Kidney epithelial cell (primary cell): ENCODE measurements at places on chromosomes 3 and 15. TPM values are rescaled to one million over a fixed set of nuclear protein-coding genes. Genes with fewer than 3 reads are reported as not detected.

The MCTP2 gene
- total RNA-seq: 6.3 and 7.7 TPM in 2 replicates

The RNU5B-1 gene
- total RNA-seq: not detected in 2 replicates

The UACA gene
- total RNA-seq: 9.4 and 10.7 TPM in 2 replicates

The MBD4 gene
- 12.3 and 23.9 TPM in 2 replicates for total RNA-seq

The MCF2L2 gene
- total RNA-seq: 0.84 and 1.9 TPM in 2 replicates

The PLA1A gene
- 0.75 and 1.4 TPM in 2 replicates for total RNA-seq

The ZNF774 gene
- total RNA-seq: 2.0 and 4.0 TPM in 2 replicates

The WDR73 gene
- 18.5 and 27.4 TPM in 2 replicates for total RNA-seq

The ROPN1 gene
- total RNA-seq: not detected in 2 replicates

The TF gene
- total RNA-seq: under 0.01 TPM in 1 of 2 replicates, not detected in the other

The CAMK2N2 gene
- 0.67 and 1.2 TPM in 2 replicates for total RNA-seq

The TUSC7 gene
- total RNA-seq: not detected in 2 replicates

The C3orf70 gene
- 0.50 and 1.5 TPM in 2 replicates for total RNA-seq

The BNC1 gene
- 21.3 and 25.4 TPM in 2 replicates for total RNA-seq

The IMPDH2 gene
- total RNA-seq: 127 and 177 TPM in 2 replicates

The GPR149 gene
- total RNA-seq: not detected in 2 replicates

The MYLK gene
- total RNA-seq: 48.9 and 49.7 TPM in 2 replicates

The FAM43A gene
- 1.7 and 2.7 TPM in 2 replicates for total RNA-seq

The DLG1 gene
- 94.6 and 127 TPM in 2 replicates for total RNA-seq

The ZBTB11 gene
- 16.9 and 18.3 TPM in 2 replicates for total RNA-seq

The ACOX2 gene
- 0.38 and 0.41 TPM in 2 replicates for total RNA-seq

The ITIH1 gene
- not detected in 2 replicates for total RNA-seq

The SCAMP2 gene
- total RNA-seq: 93.4 and 107 TPM in 2 replicates
